ENCODE measurements at places on chromosomes 1 and 21. TPM values are rescaled to one million over a fixed set of nuclear protein-coding genes. Genes with fewer than 3 reads are reported as not detected.

- no peak overlapping the region for H3K4me3 ChIP-seq
- H3K27ac ChIP-seq, result no peak overlapping the region
These were observed 12.0 kb downstream of the ERVH48-1 start for GRCh38 chr21:42913476-42913875.

DNA sequence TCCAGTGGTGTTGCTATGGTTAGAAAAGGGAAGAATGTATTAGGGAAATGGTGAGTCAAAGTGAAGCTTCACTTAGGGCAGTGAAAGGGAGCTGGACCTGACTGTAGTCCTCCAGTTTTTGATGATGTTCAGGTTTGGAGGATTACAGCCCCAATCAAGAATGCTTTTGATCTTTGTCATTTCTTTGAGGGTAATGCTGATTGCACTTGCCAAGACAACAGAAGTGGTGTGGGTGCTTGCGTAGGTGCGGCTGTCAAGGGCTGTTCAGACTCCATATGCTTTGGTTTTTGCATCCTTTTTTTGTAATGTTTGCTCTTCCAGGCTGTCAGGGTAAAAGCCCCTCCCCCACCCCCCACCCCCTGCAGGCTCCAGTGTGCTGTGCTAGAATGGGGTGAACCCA lies 38.9 kb downstream of the HHAT start:
- H3K27me3 ChIP-seq, result no peaks in the 10 kb centered on the region
- peak overlapping the region; percentile 77 for H3K27ac ChIP-seq
- no peak for DNase-seq
- peaks cover 7% of the 10 kb centered on the region for H3K4me1 ChIP-seq

GRCh38 chr1:222886194-222886854 lies 71.5 kb downstream of the DISP1 start:
- peaks cover 4% of the 10 kb centered on the region for H3K4me1 ChIP-seq
- no peaks in the 10 kb centered on the region for H3K36me3 ChIP-seq
- H3K4me3 ChIP-seq, result no peak overlapping the region
- no peak for DNase-seq
- no peaks in the 10 kb centered on the region for H3K27me3 ChIP-seq
- H3K27ac ChIP-seq, result no peak overlapping the region

The HTR6 gene
- total RNA-seq, result 0.17 TPM

The TCP10L gene
- 0.57 TPM for total RNA-seq

GRCh38 chr1:19878637-19878985 lies 3.6 kb upstream of the OTUD3 start:
- no peak overlapping the region for H3K4me3 ChIP-seq

DNA sequence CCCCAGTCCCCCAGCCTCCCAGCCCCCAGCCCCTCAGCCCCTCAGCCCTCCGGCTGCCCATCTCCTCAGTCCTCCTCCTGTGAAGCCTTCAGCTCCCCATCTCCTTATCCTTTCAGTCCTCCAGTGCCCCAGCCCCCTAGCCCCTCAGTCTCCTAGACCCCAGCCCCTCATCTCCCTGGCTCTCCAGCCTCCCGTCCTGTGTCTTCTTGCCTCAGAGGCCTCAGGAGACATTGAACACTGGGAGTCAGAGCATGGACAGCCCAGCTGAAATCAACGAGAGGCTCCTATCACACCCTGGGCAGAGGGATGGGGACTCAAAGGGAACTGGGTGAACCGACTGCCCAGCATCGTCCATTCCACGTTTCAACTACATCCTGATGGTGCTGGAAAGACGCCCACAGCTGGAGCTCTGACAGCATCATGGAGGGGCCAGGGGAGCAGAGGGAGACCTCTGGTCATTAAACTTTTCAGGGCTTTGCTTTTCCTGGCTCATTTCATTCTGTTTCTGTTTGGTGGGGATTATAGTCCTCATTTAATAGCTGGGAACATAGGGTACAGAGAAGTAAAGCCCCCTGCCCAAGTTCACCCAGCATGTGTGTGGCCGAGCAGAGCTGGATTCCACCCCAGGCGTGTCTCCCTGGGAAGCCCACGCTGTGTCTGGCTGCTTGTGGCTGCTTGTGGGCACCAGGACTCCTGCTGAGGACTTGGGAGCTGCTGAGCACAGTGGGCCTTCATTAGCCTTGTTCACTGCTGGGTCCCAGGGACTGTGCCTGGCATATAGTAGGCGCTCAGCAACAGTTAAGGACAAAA lies 396.7 kb downstream of the PTPRU start:
- H3K36me3 ChIP-seq, result no peaks in the 10 kb centered on the region
- H3K27ac ChIP-seq, result no peak overlapping the region
- H3K27me3 ChIP-seq, result peaks cover 46% of the 10 kb centered on the region
- H3K4me3 ChIP-seq, result no peak overlapping the region
- no peak for DNase-seq

The CR1 gene
- 27.6 TPM for total RNA-seq

The ATF6 gene
- total RNA-seq, result 17.0 TPM

GRCh38 chr1:205343431-205344065 lies 13.2 kb downstream of the KLHDC8A start:
- H3K4me1 ChIP-seq, result peaks cover 14% of the 10 kb centered on the region
- no peak overlapping the region for H3K27ac ChIP-seq
- H3K27me3 ChIP-seq, result peaks cover 56% of the 10 kb centered on the region
- DNase-seq, result no peak
- peaks cover 4% of the 10 kb centered on the region for H3K36me3 ChIP-seq

- H3K4me1 ChIP-seq, result peaks cover 14% of the 10 kb centered on the region
- DNase-seq, result no peak
- peak overlapping the region; percentile 90 for H3K4me3 ChIP-seq
- peaks cover 59% of the 10 kb centered on the region for H3K27me3 ChIP-seq
- peaks cover 10% of the 10 kb centered on the region for H3K36me3 ChIP-seq
These were observed 812 bp downstream of the CACHD1 start for GRCh38 chr1:64470665-64471217.

- peaks cover 52% of the 10 kb centered on the region for H3K27me3 ChIP-seq
- no peak overlapping the region for H3K4me3 ChIP-seq
- DNase-seq, result no peak
- no peak overlapping the region for H3K27ac ChIP-seq
- H3K36me3 ChIP-seq, result peaks cover 2% of the 10 kb centered on the region
These were observed 66.6 kb upstream of the HAO2 start for GRCh38 chr1:119302011-119302410.

DNA sequence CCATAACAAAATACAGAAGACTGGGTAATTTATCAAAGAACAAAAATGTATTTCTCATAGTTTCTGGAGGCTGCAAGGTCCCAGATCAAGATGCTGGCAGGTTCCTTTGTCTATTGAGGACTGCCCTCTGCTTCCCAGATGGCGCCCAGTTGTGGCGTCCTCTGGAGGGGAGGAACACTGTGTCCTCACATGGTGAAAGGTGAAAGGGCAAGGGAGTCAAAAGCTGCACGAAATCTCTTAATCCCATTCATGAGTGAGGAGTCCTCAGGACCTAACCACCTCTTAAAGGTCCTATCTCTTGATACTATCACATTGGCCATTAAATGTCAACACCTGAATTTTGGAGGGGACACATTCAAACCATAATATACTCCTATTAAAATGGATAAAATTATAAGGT lies 79.3 kb upstream of the IRF2BP2 start:
- no peak for DNase-seq
- H3K4me3 ChIP-seq, result no peak overlapping the region
- no peaks in the 10 kb centered on the region for H3K27me3 ChIP-seq
- H3K36me3 ChIP-seq, result no peaks in the 10 kb centered on the region

DNA sequence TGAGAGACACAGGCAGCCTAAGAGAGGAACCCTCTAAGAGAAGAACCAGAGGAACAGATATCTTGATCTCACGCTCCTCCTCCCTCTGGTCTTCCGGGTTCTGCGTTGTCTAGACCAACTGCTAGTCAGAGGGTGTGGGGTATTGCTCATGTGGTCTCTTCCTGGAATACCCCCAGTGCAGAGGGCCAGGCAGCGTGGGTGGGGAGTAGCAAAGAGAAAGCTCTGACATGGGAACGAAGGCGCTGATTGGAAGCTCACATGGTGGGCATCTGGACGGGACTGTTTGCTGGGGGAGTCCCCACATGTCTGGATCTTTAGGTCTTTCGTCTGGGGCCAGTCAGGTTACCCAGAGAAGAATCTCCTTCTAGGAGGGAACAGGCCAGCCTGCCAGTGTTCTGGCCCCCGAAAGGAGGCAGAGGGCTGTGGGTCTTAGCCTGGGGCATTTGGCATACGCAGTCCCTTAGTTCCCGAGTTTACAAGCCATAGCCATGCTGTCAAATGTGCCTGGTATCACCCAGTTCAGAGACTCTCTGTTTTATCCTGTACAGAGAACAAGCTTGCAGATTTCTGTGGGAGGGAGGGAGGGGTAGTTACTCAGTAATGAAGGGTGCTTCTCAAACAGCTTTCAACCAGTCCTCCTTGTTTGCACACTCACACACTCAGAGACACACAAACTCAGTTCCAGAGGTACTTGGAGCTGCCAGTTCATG lies 18.3 kb upstream of the IL6R start:
- H3K4me3 ChIP-seq, result peak overlapping the region; percentile 86
- DNase-seq, result peak; percentile 36
- H3K27me3 ChIP-seq, result no peaks in the 10 kb centered on the region
- peaks cover 22% of the 10 kb centered on the region for H3K4me1 ChIP-seq

The SMIM1 gene
- 1.5 TPM for total RNA-seq

DNA sequence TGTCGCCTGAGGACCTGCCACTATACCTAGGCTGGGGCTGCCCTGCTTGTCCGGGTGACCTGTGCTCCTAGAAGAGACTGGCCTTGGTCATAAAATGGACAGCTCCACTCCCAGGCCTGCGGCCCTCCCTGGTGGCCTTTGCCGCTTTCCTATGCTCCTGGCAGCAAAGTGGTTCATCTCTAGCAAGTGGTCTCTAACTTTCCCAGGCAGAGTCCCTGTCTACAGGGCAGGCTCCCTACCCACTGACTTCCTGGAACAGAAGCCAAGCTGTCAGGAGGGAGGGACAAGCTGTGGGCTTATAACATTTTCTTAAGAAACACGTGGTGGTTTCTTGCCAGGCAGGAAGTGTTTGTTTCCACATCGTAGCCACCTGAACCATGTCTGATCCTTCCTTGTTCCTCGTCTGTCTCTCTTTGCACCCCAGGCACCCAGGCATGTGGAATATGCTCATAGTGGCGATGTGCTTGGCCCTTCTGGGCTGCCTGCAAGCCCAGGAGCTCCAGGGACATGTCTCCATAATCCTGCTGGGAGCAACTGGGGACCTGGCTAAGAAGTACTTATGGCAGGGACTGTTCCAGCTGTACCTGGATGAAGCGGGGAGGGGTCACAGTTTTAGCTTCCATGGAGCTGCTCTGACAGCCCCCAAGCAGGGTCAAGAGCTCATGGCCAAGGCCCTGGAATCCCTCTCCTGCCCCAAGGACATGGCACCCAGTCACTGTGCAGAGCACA lies 10.1 kb downstream of the H6PD start:
- peak overlapping the region; percentile 32 for H3K27ac ChIP-seq
- no peaks in the 10 kb centered on the region for H3K27me3 ChIP-seq
- DNase-seq, result no peak
- H3K36me3 ChIP-seq, result peaks cover 5% of the 10 kb centered on the region

- H3K36me3 ChIP-seq, result peaks cover 2% of the 10 kb centered on the region
- H3K27ac ChIP-seq, result no peak overlapping the region
- peaks cover 18% of the 10 kb centered on the region for H3K27me3 ChIP-seq
- peak overlapping the region; percentile 15 for H3K4me3 ChIP-seq
These were observed 814 bp downstream of the A3GALT2 start for GRCh38 chr1:33319949-33320618.

GRCh38 chr1:93433407-93433961 lies 14.4 kb upstream of the FNBP1L start:
- H3K27ac ChIP-seq, result no peak overlapping the region
- DNase-seq, result no peak
- H3K36me3 ChIP-seq, result no peaks in the 10 kb centered on the region
- peaks cover 5% of the 10 kb centered on the region for H3K4me1 ChIP-seq
- H3K4me3 ChIP-seq, result no peak overlapping the region

GRCh38 chr1:154582885-154583284 lies 15.3 kb downstream of the CHRNB2 start:
- peaks cover 14% of the 10 kb centered on the region for H3K36me3 ChIP-seq
- H3K27ac ChIP-seq, result no peak overlapping the region
- DNase-seq, result no peak
- no peaks in the 10 kb centered on the region for H3K27me3 ChIP-seq
- H3K4me3 ChIP-seq, result no peak overlapping the region

GRCh38 chr1:102941366-102941947 lies 166.9 kb downstream of the COL11A1 start:
- no peak overlapping the region for H3K27ac ChIP-seq
- H3K4me3 ChIP-seq, result no peak overlapping the region
- no peaks in the 10 kb centered on the region for H3K36me3 ChIP-seq
- DNase-seq, result no peak
- no peaks in the 10 kb centered on the region for H3K4me1 ChIP-seq

The ZBTB18 gene
- 26.3 TPM for total RNA-seq

GRCh38 chr1:226576601-226577000 lies 28.0 kb downstream of the STUM start:
- no peaks in the 10 kb centered on the region for H3K36me3 ChIP-seq
- no peak overlapping the region for H3K4me3 ChIP-seq
- H3K4me1 ChIP-seq, result no peaks in the 10 kb centered on the region
